ENCODE measurements at places on chromosomes 4 and X.

GRCh38 chr4:139535228-139535870 is 20.7 kb downstream of the SETD7 start:
- no peak for DNase-seq

DNA sequence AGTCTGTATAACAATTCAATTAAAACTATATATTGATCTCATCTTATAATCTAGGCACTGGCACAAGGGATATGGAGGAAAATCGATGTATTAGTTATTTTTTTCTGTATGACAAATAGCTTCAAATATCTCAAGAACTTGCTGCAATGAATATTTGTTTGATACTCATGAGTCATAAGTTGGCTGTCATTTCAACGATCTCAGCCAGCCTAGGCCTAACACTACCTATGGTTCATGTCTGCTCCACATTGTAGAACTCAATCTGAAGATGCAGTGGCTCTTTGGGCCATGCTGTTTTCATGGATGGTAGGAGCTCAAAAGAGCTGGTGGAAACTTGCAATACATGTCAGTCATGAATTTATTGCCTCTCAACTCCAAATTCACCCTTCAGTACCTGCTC is 44.7 kb downstream of the MAGEB17 start:
- DNase-seq, result no peak

- no peak for DNase-seq
Observed at GRCh38 chr4:168151327-168151726, 59.0 kb downstream of the ANXA10 start.

- no peak for DNase-seq
Observed at GRCh38 chrX:78327370-78328086, at the start of gene CYSLTR1. Gene CYSLTR1, minus strand, starts transcription at chrX:78327611. Its CDS starts 53,865 bp downstream, at chrX:78273746.

- DNase-seq, result no peak
Observed at GRCh38 chr4:161448550-161449180, 715.1 kb downstream of the FSTL5 start.

DNA sequence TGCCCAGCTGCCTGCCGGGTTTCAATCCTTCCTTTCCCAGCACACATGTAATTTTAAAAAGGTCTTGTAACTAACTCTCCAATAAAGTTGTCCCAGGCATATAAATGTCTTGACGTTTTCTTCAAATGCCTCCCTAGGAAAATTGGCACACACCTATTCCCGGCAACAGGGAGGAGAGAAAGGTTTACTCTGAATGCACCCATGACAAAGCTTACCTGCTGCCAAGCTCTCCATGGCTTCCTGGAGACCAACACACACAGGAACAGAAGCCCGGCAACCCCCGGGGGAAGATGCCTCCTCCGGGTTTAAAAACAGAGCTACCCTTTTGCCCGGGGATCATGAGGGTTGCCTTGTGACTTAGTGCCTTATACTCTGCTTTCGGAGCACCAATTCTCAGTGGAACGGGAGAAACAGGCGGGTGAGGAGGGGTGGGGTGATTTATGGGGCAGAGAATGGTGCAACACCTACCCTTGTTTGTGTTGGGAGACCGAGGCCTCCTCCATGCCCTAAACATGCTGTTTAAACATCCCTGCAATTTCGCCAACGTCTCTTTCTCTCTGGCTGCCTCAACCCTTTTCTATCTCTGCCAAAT is 4.8 kb upstream of the GYG2 start:
- DNase-seq, result no peak

DNA sequence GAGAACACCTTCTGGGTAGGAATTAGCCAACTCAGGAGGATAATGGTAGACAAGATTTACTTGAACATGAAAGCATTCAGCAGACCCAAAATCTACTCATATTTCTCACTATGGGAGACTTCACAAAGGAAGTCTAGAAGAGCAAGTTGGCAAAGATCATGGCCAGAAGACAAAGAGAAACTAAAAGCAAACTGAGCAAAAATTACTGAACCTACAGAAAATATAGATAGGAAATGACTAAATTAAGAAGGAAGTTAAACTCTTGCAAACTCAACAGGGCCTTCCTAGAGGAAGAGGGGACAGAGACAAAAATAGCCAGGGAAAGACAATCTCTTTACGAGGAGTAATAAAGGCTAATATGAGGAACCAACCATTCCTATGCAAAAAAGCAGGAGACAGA is 18.7 kb downstream of the CORIN start:
- DNase-seq, result no peak

DNA sequence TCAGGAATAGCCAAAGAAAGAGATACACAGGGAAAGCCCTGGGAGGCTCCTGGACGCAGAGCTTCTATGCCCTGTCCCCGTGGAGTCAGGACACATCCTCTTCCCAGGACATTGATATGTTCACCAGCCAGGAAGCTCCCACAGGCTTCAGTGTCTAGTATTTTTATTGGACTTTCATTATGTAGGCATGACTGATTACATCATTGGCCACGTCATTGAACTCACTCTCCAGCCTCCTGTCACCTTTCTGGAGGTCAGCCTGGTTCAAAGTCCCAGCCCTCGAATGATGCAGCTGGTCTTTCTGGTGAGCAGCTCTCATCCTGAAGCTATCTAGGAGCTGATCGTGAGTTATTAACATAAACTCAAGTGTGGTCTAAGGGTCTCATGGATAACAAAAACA is 104.1 kb downstream of the CPEB2 start:
- DNase-seq, result no peak

- no peak for DNase-seq
Observed at GRCh38 chrX:5113128-5113527, 1115.5 kb downstream of the NLGN4X start.

DNA sequence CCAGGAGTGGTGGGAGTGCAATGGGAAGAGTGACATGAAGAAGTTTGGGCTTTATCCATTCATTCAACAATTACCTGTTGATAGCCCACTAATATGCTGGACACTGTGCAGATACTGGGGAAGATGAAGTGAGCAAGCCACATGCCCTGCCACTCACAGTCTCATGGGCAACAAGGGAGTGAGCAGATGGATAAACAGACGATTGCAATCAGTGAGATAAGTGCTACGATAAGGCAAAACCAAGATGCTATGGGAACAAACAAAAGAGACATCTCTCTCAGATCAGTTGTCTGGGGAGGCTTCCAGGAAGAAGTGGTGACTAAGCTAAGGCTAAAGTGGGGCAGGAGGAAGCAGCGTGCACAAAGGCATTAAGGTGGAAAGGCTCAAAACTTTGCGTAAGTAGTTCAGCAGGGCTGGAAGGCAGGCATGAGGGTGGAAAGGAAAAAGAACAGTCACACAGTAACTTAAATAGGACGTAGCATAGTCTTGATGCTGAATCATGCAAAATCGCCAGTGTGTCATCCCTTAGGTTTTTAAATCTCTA is 31.7 kb downstream of the GAB3 start:
- peak; percentile 60 for DNase-seq

GRCh38 chrX:53479301-53479700 is 45.1 kb upstream of the HSD17B10 start:
- no peak for DNase-seq

DNA sequence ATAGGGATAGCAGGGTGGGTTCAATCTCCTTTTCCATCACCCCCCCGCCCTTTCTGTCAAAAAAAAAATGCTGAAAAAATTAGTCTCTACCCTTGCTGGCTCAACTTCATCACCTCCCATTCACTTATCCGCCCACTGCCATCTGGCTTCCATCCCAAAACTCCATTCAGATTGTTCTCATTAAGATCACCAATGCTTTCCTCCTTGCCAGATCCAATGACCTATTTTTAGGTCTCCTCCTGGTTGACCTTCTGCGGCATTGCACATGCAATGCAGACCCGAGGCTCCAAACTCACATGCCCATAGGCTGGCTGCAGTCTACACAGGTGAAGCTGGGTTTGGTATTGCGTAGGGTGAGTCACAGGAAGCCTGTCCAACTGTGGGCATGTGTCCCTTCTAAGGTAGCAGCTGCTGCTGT is 21.1 kb upstream of the STIM2 start:
- no peak for DNase-seq

GRCh38 chrX:7574325-7574724 is 268.6 kb upstream of the VCX start:
- no peak for DNase-seq

DNA sequence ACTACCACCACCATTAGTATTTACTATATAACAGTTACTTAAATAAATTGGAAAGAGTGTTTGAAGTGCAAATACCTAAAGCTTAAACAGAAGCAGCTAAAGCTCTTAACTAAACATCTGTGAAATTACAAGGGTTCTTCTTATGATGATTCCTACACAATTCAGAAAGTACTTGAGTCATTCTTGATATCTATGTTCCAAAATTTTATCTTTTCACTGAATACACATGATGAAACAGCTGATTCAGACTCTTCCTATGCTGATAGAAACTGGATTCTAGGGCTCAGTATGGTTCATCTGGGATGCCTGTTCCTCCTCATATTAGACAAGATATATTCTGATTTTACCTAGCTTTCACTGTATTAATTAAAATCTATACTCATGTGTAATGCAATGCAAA is 13.6 kb downstream of the EREG start:
- DNase-seq, result no peak

- DNase-seq, result no peak
Observed at GRCh38 chrX:3348191-3348590, 1.7 kb upstream of the MXRA5 start.

DNA sequence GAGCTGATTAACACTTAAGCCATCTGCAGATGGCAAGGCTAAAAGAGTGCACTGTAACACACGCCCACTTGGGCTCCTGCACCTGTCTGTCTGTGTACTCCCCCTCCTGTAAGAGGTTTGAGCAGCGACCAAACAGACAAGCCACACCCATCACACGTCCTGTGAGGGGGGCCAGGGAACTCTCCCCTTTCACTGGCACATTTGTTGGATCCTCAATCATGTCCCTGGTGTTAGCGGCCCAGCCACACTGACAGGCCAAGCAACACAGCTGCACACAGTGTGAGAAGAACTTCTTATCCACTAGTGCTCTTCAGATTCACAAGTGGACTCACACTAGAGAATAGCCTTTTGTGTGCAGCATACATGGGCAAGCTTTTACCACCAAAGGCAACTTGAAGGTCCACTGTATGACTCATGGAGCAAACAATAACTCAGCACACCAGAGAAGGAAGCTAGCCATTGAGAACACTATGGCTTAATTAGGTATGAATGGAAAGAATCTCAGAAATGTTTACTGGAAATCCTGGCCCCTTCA is 29.1 kb upstream of the UTP14A start:
- no peak for DNase-seq

GRCh38 chr4:181323061-181323460 is 920.1 kb upstream of the TENM3 start:
- no peak for DNase-seq

DNA sequence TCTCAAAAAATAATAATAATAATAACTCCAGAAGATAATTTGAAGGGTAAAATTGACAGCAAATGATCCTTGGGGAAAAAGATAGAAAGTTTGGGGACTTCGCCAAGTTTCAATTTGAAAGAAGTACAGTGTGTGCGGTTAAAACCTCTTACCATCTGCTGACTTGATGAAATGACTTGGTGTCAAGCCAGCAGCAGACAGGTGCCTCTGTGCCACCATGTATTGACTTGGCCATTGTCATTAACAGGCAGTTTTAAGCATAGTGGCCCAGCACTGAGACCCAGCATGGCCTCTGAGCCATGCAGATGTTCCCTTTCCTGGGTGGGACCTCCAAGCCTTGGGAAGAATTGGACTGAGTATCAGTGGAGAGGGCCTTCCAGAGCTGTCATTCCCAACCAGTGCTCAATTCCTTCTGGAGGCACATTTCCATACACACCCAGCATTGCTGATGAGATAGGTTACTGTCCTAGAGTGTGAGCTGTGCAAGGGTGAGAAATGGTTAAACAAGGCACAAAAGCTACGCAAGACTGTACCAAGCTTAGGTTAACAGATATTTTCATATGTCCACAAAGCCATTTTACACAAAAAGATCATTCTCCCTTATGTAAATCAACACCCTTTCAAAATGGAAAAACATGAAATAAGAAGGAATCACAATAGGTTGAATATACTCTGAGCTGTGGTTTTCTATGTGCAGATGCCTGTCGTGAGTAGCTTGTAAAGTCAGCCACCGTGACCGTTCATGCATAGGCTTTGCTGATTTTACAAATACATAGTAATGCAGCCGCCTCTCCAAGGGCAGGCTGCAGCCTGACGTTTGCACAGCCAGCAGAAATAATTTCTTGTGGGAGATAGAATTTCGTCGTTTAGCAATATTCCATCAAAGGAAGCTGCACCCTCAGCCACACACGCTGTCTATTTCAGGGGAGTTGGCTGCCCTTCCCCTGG is 59.4 kb upstream of the FBXW7 start:
- DNase-seq, result no peak
